ENCODE measurements at places on chromosomes 1 and 21. TPM values are rescaled to one million over a fixed set of nuclear protein-coding genes. Genes with fewer than 3 reads are reported as not detected.

- no peak for DNase-seq
These were observed 139.8 kb downstream of the KAZN start for GRCh38 chr1:14738235-14738634.

- no peak for DNase-seq
These were observed 66.0 kb downstream of the RGS21 start for GRCh38 chr1:192382758-192383157.

DNA sequence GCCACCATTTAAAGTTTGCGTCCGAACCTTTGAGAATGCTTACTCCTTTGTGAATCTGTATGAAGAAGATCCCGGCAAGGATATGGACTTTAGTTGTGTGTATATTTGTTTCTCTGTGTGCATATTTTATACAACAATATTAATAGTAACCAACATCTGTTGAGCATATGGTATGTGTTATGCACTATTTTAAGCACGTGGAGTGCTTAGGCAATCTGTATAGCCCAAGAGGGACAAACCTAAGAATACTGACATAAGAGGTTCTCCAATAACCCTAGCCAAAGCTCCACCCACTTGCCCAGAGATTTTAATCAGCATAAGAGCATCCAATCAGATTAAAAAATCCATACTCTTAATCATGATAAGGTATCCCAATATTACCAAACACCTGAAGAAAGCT lies 92.7 kb downstream of the MAB21L3 start:
- DNase-seq: no peak

DNA sequence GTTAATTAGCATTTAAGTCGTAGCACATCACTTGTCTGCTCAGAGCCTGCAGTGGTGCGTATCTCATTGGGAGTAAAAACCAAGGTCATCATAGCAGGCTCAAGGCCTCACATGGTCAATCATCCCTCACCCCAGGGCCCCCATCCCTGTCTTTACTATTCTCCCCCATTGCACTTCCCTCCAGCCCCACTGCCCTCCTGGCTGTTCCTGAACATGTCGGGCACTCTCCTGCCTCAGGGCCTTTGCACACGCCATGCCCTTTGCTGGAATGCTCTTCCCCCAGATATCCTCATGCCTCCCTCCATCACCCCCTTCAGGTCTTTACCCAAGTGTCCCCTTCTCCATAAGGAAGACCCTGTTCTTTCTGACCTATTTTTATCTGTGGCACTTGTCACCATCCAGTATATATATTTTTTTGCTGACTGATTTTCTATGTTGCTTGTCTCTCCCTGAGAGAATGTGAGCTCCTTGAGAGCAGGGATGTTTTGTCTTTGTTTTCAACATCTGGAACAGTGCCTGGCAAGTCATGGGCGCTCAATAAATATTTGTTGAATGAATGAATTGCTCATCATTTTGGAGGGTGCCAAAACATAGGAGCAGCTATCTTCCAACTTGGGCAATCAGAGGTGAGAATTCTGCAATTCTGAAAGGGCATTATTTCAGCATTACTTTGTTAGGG lies 74.1 kb upstream of the POU3F1 start:
- no peak for DNase-seq

DNA sequence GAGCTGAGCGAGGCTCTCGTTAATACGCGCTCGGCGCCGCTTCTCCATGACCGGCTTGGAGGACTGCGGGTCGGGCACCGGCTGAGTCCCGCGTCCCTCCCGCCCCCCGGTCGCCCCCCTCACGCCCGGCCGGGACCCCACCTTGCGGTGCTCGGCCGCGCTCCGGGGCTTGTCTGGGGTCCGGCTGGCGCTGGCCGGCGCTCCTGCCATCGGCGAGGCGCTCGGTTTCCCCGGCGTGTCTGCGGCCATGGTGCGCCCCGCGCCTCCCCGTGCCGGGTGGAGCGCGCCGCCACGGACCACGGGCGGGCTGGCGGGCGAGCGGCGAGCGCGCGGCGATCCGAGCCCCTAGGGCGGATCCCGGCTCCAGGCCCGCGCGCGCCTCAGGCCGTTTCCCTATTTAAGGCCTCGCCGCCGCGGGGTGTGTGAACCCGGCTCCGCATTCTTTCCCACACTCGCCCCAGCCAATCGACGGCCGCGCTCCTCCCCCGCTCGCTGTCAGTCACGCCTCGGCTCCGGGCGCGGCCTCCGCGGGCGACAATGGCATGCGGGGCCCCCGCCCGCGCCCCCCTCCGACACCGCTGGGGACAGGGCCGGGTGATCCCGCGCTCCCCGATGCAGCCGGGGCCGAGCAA lies at the start of gene HES4:
Gene HES4, minus strand, starts transcription at position 373 of the 632 bp plus-strand sequence. Its CDS starts 124 bp downstream, at position 249.
- DNase-seq: peak; percentile 96

GRCh38 chr1:46619656-46620258 lies 3.1 kb upstream of the MOB3C start:
- DNase-seq: no peak

DNA sequence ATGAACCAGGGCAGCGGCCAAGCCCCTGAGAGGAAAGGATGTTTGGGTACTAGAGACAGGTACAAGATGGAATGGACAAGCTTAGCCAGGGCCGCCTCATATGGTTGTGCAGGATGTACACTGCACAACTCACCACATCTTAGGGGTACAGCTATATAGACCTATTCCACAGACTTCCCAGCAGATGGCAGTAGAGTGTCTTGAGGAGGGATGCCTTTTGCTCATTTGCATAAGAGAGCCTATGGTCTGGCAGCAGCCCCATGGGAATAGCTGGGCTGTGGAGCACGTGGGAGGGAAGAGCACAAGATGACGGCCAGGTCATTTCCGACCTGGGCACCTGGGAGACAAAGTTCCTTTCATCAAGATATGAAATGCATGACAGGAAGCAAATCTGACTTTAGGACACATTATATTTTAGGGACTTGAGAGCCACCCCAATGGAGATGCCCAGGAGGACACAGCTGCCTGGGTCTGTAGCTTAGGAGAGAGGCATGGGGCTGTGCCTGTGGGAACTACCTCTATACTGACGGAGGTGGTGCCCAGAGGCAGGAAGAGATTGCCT lies 215.5 kb downstream of the KCNJ6 start:
- peak; percentile 60 for DNase-seq

DNA sequence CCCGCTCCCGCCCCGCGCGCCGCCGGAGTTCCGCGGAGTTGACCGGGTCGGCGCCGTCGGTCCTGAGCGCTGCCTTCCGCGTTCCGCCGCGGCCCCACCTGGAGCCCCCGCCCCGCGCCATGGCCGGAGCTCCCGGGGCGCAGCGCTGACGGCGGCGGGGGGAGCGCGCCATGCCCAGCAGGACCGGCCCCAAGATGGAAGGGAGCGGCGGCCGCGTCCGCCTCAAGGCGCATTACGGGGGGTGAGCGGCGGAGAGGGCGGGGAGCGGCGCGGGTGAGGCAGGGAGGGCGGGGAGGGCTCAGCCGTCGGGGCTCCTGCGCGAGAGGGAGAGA lies 216 bp downstream of the PRKCZ start:
- no peak for DNase-seq

- no peak for DNase-seq
These were observed 27.1 kb downstream of the PRDX6 start for GRCh38 chr1:173504268-173504667.

DNA sequence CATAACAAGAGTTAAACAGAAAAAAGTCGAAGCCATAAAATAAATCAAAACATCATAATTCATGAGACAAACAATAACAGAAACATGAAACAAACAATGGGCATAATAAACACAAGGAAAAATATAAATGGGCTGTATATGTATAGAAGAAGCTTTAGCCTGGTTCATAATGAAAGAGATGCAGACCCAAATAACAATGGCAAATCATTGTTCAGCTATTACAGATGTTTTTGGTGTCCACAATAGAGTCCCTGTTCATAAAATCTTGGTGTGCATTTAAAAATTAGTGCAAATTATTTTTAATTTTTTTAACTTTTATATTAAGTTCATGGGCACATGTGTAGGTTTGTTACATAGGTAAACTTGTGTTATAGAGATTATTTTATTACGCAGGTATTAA lies 1185.9 kb upstream of the B3GALT2 start:
- DNase-seq: no peak

- DNase-seq: no peak
These were observed 3.3 kb downstream of the FNDC10 start for GRCh38 chr1:1596493-1597274.

DNA sequence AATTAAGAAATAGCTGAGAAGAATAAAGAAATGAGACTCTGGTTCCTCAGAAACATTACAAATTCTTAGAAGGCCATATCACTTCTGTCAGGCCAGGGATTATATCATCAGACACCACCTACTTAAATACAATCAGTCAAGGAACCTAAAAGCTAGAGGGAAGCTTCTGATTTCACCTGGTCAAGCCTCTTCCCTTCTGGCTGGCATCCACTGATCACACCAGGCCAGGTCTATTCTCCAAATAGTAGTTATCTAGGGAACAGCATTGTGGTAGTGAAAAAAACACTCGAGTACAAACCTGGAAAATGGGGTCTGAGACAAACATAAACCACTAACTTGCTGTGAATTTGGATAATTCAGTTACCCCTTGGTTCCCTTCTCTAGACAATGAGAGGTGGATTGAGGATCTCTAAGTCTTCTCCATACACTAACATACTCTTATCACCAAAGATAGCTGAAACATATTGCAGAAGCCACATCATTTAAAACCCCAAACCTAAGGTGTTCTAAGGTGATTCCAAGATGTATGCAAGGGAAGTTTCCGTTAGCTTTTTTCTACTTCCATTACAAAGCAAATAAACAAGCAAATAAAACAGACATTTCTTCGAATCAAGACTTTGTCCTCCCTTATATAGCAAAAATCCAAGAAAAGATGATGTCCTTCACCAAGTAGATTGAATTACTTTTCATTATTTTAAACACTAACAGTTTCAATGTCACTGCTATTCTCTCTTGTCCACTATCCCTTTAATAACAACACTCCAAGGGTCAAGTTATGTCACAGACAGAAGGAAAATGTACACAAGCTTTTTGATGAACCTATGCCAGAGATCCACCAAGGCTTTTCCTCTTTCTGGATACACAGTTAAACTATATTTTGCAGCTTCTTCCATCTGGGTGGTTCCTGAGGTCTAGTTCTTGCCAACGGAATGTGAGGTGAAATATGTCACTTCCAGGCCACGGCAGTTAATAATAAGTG lies 212.9 kb downstream of the KCNH1 start:
- DNase-seq: no peak

DNA sequence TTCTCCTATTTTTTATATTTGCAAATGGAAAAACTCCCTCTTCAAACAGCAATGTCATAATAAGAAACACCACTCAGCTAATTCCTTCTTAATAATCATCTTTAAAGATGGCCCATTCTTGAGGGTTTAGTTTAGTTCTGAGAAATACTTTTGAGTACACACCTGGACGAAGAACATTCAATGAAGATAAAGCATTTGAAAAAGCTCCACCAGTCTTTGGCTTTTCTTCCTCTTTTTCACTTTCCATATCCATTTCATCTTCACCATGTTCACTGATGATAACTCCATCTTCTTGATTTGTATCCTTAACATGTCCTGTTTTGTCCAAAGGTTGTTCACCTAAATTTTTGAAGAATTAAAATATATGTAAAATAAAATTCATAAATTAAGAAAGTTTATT lies 7.4 kb downstream of the PAXBP1 start:
- DNase-seq: no peak

- no peak for DNase-seq
These were observed 48.1 kb downstream of the USP1 start for GRCh38 chr1:62484824-62485468.

DNA sequence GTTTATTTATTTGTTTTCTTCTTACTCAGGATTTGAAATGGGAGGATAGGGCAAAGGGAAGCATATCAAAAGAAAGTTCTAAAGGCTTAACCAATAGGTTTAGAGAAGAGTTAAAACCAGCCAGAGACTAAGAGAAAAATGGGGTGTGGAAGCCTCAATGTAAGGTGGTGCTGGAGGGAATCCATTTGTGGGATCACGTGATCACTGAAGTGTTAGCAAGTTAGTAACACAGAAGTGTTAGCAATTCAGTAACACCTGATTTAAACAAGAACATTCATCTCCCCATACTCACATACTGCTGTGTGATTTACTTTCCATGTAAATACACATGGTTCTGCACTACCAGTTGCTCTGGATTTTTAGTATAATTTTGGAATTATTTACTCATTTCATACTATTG lies 451.2 kb downstream of the DISC1 start:
- no peak for DNase-seq

DNA sequence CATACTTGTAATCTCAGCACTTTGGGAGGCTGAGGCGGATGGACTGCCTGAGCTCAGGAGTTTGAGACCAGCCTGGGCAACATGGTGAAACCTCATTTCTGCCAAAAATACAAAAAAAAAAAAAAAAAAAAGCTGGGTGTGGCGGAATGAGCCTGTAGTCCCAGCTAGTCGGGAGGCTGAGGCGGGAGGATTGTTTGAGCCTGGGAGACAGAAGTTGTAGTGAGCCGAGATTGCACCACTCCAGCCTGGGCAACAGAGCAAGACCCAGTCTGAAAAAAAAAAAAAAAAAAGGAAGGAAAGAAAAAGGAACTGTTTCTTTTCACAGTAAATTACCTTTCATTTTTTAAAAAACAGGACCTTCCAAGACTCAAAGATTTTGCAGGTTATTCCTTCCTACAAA lies 29.5 kb downstream of the LIN9 start:
- DNase-seq: no peak

GRCh38 chr1:6124746-6125365 lies 55.3 kb downstream of the CHD5 start:
- no peak for DNase-seq

DNA sequence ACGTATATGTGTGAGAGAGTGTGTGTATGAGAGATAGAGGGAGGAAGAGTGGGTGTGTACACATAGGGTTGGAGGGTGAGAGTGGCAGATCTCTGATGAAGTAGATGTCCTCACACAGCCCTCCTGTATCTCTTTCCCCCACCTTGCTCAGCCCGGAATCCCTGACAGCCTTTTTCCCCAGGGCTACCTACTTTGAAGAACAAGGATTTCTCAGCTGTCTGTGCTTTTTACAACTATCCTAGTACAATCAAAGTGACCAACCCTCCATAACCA lies 29.1 kb upstream of the CADM3 start:
- DNase-seq: no peak

GRCh38 chr1:163399976-163400601 lies 78.3 kb downstream of the NUF2 start:
- DNase-seq: no peak

DNASE2B gene
- not detected for total RNA-seq

RAB4A gene
- 131 TPM for total RNA-seq

FGR gene
- 5.1 TPM for total RNA-seq

GNAT2 gene
- total RNA-seq: not detected

LGALS8 gene
- total RNA-seq: 92.3 TPM

TMEM269 gene
- not detected for total RNA-seq

MROH7 gene
- total RNA-seq: 3.8 TPM

HHAT gene
- 1.8 TPM for total RNA-seq

RBBP5 gene
- 10.0 TPM for total RNA-seq

CELA2B gene
- total RNA-seq: not detected

SPRR5 gene
- total RNA-seq: not detected

OR2T33 gene
- total RNA-seq: not detected

CLDN8 gene
- total RNA-seq: not detected
